ENCODE measurements at places on chromosomes 2 and 18. TPM values are rescaled to one million over a fixed set of nuclear protein-coding genes. Genes with fewer than 3 reads are reported as not detected.

The BBS5 gene
- total RNA-seq = 9.8 TPM

The PROC gene
- total RNA-seq = not detected

The ARHGEF33 gene
- 1.1 TPM for total RNA-seq

The ASB18 gene
- not detected for total RNA-seq

The MROH2A gene
- not detected for total RNA-seq

The SP9 gene
- total RNA-seq = not detected

The CCNYL1 gene
- 17.8 TPM for total RNA-seq

The PLCD4 gene
- 1.0 TPM for total RNA-seq

The SOWAHC gene
- total RNA-seq = 8.8 TPM

The CRYBA2 gene
- total RNA-seq = not detected

The EHD3 gene
- total RNA-seq = 17.4 TPM

The PTPRM gene
- total RNA-seq = 53.4 TPM

The SPHKAP gene
- total RNA-seq = 1.1 TPM

The SCN1A gene
- not detected for total RNA-seq

The AQP12A gene
- not detected for total RNA-seq

GRCh38 chr2:18425210-18425703, 135.2 kb downstream of the RDH14 start:
- DNase-seq = no peak

- DNase-seq = no peak
Observed at GRCh38 chr18:68150961-68151360, 563.9 kb downstream of the TMX3 start.

- DNase-seq = no peak
Observed at GRCh38 chr18:47788621-47789020, 141.8 kb downstream of the SMAD2 start.

- DNase-seq = no peak
Observed at GRCh38 chr2:86081724-86082123, 24.0 kb downstream of the POLR1A start.

- DNase-seq = no peak
Observed at GRCh38 chr2:62382757-62383156, 123.2 kb downstream of the TMEM17 start.

DNA sequence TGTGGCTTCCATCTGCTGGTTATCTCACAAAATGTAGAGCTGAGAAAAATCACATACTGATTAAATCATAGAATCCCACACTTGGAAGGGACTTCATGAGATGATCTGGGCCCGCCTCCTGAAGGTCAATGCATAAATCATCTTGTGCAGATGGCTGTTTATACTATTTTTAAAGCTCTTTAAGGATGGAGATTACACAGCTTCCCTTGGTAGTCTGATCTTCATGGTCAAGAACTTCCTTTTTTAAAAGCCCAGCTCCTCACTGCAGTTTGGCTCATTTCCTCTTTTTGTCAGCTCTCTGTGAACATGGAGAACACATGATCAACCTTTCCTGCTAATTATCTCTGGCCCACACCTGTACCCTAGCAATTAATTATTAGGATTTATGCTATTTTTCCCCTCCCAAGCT, 25.9 kb downstream of the GCG start:
- DNase-seq = no peak

DNA sequence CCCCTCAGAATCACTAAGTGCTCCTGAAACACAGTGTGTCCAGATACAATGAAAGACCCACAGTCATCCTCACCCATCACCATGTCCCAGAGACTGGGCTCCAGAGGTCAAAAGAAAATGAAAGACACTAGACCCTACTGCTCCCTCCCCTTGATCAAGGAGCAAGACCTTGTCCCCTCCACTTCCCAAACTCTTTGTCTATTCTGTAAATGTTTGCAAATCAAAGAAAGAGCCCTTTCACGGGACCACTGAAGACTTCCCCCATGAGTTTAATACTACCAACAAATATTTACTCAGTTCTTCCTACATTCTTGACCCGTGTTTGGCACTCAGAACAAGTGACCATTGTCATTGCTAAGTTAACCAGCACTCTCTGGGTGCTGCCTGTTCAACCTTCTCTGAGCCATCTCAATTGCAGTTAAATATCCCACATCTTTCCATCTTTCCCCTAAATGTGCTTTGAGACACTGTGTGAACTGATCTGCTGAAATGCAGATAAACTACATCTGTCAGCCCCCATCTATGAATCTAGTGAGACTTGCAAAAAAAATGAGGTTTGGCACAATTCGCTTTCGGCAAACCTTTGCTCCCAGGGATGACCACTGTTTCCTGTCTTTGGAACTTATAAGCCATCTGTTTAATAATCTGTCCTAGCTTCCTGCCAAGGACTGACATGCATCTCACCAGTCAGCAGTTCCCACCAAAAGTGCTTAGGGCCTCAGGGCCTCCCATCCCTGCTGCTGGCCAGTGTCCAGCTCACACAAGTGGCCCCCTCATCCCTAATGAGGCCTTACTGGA, 170.3 kb downstream of the GFPT1 start:
- DNase-seq = no peak

DNA sequence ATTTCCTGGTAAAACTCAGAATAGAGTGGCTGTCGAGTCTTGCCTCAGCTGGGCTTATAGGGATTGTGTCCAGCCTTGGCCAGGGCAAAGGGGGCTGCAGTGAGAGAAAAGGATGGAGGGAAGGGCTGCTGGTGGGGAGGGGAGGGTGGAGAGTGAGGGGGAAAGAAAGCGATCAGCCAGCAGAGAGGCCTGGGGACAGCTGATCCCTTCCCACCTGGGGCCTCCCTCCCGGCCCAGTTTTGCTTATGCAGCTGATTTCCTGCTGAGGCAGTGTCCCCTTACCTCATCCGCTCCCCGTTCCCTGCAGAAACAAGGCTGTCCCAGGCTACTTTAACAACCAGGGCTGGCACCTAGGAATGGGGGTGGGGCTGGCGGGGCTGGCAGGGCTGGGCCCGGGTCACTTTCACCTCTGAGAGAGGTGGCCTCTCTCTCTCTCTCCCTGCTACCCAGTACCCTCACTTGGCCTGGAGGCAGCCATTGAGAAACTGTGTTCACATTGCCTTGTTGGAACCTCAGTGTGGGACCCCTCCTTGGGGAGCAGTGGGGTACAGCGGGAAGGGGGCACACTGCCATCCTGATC, 12.2 kb upstream of the GMPPA start:
- no peak for DNase-seq

GRCh38 chr2:196546151-196546919, 93.2 kb upstream of the CCDC150 start:
- DNase-seq = no peak

DNA sequence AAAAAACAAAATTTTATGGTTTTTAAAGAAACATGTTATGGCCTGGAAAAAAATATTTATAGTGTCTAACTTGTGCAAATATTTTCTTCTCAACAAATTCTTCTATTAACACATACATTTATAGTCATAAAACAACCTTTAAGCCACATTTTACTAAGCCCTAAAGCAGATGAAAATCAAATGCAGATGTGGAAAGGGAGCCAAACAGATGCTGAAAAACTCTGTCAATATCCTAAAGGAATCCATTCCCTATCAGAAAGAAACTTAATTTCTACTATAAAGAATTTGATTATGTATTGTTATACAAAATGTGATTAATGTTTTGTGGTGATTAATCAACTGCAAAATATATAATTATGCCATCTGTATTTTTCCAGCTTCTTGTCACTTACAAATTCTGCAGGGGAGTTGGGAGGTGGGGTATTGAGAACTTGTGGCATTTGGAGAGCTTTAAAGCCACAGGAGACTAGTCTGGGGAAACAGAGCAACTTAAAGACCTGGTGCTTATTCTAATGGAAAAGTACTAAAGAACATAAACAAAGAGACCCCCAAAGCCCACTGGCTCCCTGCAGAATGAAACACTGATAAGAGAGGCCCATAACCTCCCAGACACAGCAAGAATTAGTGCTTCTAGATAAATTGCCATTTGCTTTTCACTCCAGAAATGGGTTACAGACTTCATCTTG, 1721.0 kb upstream of the PIK3C3 start:
- DNase-seq = no peak

DNA sequence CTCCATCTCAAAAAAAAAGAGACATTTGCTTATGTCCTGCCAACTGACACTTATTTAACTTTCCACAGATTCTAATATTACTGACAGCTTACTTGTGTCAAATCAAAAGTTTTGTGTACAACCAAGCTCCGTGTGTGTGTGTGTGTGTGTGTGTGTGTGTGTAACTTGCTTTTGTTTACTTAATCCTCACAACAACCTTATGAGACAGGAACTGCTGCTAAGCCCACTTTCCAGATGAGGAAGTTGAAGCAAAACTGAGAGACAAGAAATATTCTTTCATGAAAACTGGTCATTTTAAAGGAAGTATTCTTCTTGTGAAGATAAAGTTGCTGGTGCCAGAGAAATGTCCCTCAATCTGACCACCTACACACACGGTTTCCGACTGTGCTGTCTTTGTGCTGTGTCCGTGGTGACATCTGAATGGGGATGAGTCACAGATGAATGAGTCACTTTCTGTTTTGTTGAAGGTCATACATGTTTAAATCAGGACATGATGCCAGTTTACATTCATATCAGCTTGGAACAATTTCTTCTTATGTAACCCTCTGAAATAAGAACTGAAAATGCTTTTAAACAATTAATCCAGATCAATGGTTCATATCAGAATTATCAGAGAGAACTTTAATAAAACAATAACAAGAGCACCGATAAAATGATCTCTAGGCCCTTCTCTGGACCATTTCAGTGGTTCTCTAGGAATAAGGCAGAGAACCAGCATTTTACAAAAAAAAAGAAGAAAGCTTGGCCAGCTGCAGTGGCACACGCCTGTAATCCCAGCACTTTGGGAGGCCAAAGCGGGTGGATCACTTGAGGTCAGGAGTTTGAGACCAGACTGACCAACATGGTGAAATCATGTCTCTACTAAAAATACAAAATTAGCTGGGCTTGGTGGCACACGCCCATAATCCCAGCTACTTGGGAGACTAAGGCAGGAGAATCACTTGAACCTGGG, 95.5 kb downstream of the THNSL2 start:
- DNase-seq = no peak

DNA sequence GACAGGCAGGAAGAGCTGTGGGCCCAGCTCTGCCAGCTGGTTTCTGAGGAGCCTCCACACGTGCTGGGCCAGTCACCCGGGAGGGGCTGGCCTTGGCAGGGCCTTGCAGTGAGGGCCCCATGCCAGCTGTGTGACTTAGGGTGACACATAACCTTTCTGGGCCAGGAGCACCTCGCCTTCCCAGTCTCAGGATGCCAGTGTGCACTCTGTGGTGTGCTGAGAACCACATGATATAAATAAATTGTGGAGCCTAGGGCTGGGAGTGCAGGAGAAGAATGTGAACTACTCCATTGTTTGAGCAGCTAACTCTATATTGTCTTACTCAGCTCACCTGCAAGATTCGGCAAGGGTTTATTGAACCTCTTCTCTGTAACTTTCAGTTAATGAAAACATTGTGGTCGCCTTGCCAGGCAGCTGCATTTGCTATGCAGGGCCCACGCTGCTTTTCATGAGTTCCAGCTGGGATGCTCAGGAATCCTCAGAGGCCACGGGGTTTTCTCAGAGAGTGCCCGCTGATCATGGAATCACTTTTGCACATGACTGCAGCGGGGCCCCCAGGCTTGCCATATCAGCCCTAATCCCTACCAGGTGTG, 222.3 kb downstream of the SH3RF3 start:
- no peak for DNase-seq

- DNase-seq = no peak
Observed at GRCh38 chr18:75343389-75343788, 84.1 kb downstream of the SMIM21 start.

DNA sequence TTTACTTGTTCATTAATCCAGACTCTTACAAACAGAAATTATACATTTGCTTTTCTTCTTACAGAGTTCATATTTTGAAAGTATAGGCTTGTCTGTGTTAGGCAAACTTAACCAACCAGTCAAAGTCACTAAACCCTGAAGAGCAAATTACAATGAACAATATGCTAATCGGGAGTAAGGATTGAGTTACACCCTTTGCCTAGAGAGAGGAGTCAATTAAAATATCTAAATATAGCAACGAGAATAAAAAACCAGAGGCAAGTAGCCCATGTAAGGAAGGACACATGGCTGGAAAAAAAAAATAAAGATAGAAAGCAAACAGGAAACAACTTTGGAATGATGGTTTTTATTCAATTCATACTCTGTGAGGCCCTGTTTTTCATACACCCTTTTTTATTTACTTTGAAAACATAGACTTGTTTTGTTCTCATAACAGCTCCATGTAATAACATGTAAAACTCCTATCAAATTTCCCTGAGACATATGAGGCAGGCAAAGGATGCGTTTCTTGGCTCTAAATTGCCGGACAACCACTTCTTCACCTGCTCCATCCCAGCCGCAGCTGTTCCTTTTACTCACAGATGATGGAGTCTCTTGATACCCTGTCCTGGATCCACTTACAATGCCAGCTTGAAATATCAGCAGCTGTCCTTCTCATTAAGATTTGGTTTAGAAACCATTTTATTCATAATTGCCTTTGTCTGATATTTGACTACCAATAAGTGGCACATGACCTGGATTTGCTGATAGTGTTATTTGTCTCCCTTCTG, 767.7 kb upstream of the GCFC2 start:
- DNase-seq = no peak

Measured in posterior vena cava (tissue), 2 donors.